ENCODE measurements at places on chromosomes 3 and 15.

- no peak for DNase-seq
Measured at GRCh38 chr15:42108806-42109205, 14.4 kb upstream of the PLA2G4D start.

DNA sequence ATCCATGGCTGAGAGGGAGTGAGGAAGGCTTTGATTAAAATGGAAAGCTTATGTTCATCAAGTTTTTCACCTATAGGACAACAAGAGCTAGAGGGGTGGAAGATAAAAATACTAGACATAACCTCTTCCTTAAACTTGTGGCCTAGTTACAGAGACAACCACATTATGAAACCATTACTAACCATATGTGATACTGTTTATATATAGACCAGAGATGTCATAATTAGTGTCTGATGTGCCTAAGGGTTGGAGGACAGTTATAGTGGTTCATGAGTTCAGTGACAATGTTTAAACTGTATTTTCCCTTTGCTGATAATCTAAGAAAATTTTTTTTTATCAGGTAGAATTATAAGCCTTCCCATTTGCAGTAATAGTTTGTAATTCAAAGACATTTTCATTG, 23.7 kb downstream of the PHLDB2 start:
- no peak for DNase-seq

DNA sequence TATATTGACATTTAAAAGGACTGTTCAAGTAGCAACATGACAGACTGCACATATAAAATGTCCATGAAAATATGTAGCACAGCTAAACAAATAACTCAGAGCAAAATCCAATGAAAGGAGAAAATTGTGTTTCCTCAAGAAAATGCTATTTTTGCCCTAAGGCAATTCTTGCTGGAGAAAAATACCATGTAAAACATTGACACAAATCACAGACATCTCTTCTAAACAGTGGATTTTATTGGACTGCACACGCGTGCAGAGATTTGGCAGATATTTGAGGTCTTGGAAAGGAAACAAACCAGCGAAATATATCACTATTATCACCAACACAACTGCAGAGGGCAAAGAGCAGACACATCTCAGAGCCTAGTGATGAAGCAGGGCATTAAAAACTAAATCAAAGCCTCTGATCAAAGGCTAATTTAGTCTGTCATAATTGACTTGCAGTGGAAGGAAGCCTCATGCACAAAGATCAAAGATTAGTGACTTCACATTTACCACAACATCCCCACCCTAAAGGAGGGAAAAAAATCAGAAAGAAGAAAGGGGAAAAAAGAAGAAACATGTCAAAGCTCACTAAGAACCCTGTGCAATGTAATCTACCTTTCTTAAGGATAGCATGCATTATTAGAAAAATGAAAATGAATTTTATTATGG, 52.4 kb downstream of the CHL1 start:
- no peak for DNase-seq

GRCh38 chr15:85430406-85431204, 50.2 kb downstream of the AKAP13 start:
- DNase-seq, result no peak

- DNase-seq, result peak; percentile 23
Measured at GRCh38 chr3:52218937-52219650, 6.4 kb downstream of the TLR9 start.

All from right hindlimb (tissue), 1 donor.